Activated CD8-positive, alpha-beta memory T cell treated with anti-CD3 and anti-CD28 coated beads for 1 hour (primary cell): ENCODE measurements at places on chromosomes 16 and 17.

DNA sequence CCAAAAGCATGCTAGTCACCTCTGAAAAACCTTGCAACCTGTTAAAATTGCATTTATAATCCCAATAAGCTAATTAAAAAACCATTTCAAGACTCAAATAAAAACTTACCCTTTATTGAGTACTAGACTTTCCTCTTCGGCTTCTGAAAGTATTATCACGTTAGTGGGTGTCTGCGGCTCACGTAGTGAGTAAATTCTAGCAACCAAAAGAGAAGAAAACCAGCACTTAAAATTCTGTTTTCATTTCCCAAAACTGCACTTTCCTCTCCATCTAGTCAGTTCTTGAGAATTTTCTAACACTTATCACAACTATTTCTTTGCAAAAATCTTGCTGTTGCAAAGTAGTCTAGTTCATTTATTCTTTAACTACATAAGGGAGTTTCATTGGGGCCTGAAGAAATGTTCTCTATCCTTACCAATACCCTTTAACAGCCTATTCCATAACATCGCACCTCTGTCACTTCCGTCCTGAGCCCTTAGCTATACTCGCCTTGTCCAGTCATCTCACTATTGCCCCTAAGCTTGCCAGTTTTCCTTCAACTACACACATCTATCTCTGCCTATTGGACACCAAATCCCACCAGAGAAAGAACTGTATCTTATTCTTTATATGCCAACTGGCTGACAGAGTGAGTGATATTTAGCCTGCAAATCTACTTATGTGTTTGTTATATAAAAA is 8.7 kb downstream of the NUP88 start:
- no peak for DNase-seq

DNA sequence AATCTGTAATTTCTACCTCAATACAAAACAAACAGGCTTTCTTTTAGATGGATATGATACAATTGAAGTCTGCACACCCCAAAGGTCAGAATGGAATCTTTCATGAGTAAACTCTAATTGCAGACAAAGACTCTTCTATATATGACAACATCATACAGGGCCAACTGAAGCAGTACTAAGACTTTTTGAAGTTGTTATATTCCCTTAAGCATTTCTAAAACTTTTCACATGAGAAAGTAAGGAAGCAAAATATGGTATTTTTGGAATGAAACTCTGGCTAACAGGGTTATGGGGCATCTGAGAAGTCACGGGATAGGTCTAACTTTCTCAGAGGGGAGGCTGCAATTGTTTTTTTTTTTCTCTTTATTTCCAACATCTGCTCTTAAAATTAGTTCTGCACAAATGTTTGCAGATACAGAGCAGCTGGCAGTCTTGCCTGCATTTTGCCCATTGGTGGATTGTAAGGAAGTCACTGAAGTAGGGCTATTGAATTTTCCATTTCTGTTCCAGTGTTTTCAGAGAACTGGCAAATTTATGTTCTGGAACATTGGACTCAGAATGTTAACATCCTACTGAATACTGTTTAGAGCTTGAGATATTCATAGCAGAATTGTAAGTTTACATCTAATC is 59.1 kb downstream of the SSH2 start:
- DNase-seq: no peak

DNA sequence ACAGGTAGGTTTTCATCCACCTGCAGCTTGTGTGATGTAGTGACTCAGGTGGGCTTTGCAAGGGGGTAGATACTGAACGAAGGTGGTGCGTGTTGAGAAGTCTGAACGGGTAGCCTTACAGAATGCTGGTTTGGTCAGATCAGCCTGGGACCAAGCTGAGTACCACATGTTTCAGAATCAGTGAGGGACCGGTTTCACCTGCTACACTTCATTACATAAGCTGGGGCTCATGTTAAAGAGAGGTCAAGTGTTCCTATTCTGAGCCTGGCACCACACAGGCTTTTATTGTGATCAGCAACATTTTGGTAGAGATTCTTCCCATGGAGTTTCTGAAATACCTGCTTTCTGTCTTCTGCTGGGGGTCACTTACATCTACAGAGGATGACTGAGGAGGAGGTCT is 207.4 kb upstream of the EEF2KMT start:
- no peak for DNase-seq

GRCh38 chr17:50237901-50238300 is 36.4 kb upstream of the TMEM92 start:
- DNase-seq: no peak

DNA sequence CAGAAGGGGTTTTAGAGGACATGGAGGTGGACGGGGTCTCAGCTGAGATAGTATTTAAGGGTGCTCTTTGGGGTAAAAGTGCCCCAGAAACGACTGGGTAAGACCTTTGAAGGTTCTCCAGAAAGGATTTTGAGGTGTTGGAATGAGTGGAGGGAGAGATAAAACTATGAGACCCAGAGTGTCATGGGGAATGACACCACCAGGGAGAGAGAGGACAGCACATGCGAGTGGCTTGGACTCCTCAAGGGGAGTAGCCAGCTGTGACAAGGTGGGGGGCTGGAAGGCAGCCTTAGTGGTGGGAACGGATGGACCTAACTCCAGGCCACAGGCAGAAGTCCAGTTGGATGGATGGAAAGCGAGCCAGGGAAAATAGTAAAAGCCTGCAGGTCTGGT is 19.2 kb upstream of the PITPNM3 start:
- no peak for DNase-seq

GRCh38 chr16:72164691-72165090 is 7.3 kb downstream of the PMFBP1 start:
- no peak for DNase-seq

- DNase-seq: peak; percentile 57
Observed at GRCh38 chr16:67244387-67245185, 2.7 kb downstream of the FHOD1 start.
